ENCODE measurements at places on chromosomes 2 and 18.

DNA sequence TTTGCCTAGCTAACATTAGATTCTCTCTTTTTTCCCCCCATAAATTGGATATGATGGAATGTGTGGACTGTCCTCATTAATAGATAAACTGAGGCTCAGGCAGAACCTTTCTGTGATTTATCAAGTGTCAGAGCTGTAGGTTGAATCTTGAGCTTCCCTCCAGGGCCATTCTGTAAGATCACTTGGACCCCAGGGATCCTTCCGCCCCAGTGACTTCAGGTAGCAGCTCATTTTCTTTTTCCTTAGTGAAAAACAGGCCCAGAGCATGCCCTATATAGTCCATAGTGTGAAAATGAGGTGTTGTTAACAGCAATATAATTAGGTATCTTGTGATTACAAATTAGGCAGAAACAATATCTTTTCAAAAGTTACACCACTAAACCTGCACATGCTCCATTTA is 269.7 kb downstream of the ZNF385B start:
- DNase-seq, result no peak

DNA sequence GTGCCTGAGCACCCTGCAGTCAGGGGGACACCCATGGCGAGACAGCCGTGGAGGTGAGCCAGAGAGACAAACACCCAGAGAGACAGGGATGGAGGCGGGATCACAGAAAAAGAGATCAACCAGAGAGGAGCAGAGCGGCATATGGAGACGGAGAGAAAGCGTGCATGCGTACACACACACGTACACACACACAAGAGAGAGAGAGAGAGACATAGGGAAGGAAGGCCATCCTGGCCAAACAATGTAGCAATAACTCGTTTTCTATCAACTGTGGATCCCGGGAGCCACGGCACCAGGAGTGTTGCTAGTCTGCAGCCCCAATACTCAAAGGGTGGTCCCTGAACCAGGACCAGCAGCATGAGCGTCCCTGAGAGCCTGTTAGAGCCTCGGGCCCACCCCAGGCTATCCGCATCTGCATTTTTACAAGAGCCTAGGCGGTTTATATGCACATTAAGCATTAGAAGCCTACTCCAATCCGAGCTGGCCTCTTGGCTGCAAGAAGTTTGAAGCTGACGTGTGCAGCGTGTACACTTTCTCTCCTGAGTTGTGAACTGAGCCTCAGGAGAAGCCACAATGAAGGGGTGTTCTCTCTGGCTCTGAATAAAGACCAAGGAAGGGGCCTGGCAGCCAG is 50.1 kb upstream of the MYCN start:
- no peak for DNase-seq

- no peak for DNase-seq
These were observed 198.6 kb upstream of the EPAS1 start for GRCh38 chr2:46098621-46099062.

DNA sequence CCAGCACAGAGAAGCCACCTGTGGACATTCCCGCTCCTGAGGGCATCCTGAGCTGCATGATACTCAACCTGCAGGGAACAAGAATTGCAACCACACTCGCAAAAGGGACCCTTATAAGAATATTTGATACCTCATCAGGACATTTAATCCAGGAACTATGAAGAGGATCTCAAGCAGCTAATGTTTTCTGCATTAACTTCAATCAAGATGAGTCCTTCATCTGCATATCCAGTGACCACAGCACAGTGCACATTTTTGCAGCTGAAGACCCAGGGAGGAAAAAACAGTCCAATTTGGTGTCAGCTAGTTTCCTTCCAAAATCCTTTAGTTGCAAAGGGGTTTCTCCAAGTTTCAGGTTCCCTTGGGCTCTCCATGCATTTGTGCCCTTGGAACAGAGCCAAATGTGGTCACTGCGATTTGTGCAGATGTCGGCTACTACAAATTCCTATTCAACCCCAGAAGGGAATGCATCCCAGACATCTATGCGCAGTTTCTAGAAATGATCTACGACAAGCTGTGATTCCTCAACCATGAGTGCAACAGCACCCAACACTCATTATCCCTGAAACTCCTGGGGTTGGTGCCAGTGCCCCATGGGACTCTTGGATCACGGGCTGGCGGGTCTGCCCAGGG is 23.3 kb upstream of the FHOD3 start:
- DNase-seq, result no peak

GRCh38 chr2:216991563-216991962 is 131.7 kb upstream of the TNP1 start:
- no peak for DNase-seq

GRCh38 chr2:209424199-209424701 is 403 bp downstream of the MAP2 start:
- no peak for DNase-seq

DNA sequence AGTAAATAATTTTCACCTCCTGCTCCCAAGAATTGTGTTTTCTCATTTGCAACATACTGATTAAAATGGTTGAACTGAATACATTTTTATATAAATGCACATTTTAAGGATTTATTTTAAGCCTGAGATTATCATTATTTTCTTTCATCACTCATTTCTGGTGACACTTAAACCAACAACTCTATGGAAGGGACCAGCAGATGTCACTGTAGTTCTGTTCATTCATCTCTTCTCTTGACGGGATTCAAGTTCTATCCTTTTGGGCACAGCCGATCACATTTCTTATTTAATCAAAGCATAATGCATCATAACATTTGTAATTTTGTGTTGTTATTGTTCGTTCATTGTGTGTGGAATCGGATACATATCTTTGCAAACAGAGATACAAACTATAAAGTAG is 417.9 kb downstream of the HRH4 start:
- no peak for DNase-seq

GRCh38 chr18:45330170-45330594 is 285.1 kb upstream of the SLC14A2 start:
- DNase-seq, result no peak

GRCh38 chr2:46493241-46493970 is 14.0 kb downstream of the TMEM247 start:
- no peak for DNase-seq

DNA sequence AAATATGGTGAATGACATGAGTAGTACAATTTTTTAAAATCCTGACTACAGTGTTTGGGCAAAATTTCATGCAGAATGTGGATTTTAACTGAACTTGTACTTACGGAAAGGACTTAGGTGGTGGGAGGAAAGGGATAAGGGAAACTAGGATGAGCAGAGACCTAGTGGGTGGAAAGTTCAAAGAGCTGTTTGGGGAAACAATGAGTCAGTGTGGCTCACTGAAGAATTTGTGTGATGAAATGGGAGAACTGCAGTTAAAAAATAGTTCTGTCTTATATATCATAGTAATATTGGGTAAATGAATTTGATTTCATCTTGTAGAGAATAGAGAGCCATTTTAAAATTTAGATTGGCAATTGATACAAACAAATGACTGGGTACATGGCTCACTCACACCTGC is 220.1 kb upstream of the CTAGE1 start:
- no peak for DNase-seq

- DNase-seq, result no peak
These were observed 26.9 kb downstream of the SDC1 start for GRCh38 chr2:20198001-20198400.

- no peak for DNase-seq
These were observed 345.6 kb downstream of the AKAIN1 start for GRCh38 chr18:4851301-4851976.

- no peak for DNase-seq
These were observed 89.2 kb upstream of the ITGA4 start for GRCh38 chr2:181367906-181368435.

GRCh38 chr2:950080-950966 is at the start of gene SNTG2:
SNTG2 (plus strand) TSS chr2:950849; CDS start chr2:950997, 148 bp downstream.
- DNase-seq, result no peak

DNA sequence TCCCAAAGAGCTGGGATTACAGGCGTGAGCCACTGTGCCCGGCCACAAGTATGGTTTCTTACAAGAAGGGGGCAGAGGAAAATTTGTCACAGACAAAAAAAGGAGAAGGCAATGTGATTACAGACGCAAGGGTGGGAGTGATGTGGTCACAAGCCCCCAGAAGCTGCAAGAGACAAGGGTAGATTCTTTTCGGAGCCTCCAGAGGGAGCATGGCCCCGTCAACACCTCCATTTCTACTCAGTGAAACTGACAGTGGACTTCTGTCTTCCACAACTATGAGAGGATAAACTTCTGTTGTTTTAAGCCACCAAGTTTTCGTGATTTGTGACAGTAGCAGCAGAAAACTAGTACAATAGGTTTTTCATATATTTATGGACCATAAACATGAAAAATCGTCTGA is 2.1 kb upstream of the TCF7L1 start:
- no peak for DNase-seq

DNA sequence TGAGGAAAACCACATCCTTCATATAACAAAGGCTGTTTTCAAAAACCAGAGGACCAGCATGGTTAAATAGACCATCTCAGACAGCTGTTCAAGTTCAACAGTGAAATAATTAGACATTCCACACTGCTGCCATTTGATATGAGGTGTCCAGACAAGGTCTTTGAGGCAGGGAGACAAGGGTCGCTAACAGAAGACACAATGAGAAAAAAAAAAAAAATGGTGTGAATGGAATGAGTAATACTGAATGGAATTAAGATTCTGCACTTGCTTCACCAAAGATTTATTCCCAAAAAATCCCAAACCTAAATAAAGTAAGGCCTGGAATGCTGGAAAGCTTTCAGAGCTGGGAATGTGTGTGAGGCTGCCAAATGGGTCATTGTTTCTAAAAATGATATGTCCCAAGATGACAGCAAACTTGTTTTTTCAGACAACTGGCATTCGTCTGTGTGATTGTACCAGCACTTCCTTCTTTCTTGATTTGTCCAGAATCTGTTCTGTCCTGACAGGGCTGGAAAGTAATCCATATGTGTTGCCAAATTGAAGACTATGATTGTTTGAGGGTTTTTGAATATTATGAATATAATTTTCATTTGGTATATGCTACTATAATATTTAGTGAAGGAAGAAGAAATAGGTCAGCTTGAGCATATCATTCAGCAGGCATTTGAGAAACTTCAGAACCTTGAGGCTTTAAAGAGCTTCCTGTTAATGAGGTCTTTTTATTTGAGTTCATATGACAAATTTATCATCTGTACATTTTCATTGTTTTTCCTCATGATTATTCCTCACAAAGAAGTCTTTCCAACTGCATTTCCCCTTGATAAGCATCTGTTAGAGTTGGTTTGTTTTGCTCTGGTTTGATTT is 85.2 kb upstream of the ITGA4 start:
- DNase-seq, result no peak

DNA sequence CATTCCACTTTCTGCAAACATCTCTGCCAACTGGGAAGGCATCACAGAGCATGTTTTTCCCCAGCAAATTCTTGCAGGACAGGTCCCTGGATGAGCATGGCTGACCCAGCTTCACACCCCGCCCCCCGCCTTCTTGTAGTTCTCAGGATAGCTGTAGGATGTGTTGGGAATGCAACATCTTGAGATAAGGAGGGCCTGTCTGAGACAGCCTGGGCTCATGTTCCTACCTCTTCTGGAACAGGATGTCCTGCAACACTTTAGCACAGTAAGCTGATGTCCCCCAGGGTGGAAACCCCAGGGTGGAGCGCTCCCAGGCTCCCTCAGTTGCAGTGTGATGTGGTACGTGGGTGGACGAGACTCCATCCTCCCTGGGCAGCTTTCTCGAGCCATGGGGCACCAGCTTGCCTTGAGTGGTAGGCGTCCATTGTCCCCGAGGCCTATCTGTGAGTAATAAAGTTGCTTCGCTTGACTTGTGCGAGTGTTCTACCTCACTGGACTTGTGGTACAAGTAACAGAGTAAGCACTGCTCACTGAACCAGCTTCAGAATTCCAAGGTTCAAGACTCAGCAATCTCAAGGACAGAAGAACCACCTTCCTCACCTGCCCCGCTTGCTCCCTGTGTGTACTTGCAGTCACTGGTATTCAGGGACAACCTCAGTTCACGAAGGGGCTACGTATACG is 48.6 kb downstream of the EMX1 start:
- no peak for DNase-seq

GRCh38 chr2:3498783-3499394 is 20.4 kb downstream of the ADI1 start:
- DNase-seq, result no peak

DNA sequence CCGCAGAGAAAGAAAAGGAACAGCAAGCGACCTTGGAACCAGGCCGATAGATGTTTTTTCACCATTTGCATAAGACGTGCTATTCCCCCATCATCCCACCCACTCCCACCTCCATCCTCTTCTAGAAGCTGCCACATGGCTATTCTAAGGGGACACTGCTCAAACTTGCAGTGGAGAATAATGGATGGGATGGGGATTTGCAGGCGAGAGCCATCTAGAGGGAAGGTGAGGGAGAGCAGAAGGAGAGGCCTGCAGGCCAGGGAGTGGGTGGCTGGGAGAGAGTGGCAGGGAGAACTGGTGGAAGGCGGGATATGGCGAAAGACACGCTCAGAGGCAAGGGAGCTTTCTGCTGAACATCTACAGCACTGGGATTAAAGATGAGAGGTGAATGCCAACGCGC is 84.9 kb downstream of the MAPK4 start:
- DNase-seq, result no peak

- no peak for DNase-seq
These were observed 103.0 kb upstream of the STK17B start for GRCh38 chr2:196274387-196274809.

DNA sequence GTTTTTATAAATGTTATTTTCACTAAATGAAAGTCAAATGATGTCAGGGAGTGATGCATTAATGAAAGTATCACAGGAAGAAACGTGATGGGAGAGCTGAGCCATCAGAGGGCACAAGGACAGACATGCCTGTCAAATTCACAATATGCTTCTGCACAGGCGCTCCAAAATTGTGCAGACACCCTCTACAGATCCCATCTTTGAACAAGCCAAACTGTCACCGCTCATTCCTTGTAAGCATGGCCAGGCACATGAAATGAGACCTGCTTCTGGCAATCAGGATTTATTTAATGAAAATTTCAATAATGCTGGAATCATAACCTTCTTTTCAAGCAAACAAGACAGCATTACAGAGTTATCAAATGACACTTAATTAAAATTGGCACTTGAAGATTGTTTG is 20.4 kb upstream of the FSHR start:
- DNase-seq, result no peak

GRCh38 chr2:27741673-27742072 is 29.8 kb upstream of the MRPL33 start:
- no peak for DNase-seq

Data from cortex of kidney (tissue), 1 donor.